Stimulated activated CD8-positive, alpha-beta memory T cell treated with anti-CD3 and anti-CD28 coated beads, Interleukin-4, amount 100 ng/mL, for 4 hours (primary cell): ENCODE measurements at places on chromosomes 13 and 19.

- no peak for DNase-seq
Observed at GRCh38 chr13:98213354-98213753, 36.3 kb upstream of the RNF113B start.

- no peak for DNase-seq
Observed at GRCh38 chr13:56563663-56564062, 577.1 kb upstream of the PRR20A start.

DNA sequence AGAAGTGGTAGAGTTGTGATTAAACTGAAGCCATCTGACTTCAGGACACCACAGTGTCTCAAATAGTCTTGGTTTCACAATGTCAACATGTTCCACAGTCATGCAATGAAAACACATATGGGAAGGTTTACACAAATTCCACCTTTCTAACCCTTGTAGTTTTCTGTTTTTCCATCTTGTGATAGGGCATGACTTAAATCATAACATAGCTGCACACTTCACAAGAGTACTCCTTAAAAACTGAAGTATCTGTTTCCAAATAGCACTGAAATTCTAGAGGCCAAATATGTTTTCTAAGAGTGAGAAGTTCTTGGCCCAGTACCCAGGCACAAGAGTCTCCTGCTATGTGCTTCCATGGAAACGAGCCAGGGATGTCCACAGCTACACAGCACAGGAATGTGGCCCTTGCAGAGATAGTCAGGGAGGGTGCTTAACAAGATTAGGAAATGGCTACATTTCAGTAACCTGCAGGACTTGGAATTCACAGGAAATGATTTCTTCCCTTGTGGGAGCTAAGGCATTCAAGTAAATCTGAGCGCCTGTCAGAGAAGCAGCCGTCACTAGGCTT, 269.1 kb downstream of the NDFIP2 start:
- DNase-seq = no peak

DNA sequence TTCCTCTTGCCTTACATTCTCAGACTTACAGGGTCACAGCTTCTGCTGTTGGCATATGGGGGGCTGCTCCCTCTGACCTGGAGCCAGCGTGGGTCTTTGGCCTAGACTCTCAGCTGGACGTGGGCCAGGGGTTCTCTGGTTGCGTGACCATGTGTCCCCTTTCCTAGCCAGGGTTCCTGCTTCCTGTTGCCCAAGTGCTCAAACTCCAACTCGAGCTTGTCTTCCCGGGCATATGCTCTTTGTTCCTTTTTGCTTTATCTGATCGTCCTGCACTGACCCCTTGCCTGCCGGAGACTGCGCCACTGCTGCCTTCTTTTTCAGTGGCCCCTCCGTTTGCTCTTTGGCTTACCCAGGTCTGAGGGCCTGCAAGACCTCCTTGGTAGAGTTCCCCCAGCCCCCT, 25.3 kb upstream of the GPR183 start:
- DNase-seq = no peak

DNA sequence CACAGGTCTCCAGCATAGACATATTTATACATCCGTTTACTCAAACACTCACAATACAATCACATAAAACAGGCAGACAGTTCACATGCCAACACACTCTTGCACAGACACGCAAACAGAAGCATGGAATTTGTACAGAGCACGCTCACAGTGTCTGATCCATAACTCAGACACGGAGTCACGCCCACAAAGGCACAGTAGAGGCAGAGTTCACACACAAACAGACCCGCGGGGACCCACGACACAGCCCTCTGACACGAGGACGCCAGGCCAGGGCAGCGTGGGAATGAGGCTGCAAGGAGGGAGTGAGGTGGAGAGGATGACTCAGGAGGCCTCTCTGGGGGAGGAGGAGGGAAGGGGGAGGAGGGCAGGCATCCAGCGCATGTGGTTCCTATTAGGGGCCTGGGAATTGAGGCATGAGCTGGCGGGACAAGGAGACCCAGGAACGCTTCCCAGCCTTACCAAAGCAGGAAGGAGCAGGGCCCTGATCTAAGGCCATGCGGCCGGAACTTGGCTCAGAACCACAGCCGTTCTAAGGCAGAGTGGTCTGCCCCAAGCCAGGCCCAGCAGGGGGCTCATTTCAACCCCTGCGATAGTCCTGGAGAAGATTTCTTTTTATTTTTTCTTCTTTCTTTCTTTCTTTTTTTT, 9.1 kb upstream of the OLFM2 start:
- DNase-seq = no peak

DNA sequence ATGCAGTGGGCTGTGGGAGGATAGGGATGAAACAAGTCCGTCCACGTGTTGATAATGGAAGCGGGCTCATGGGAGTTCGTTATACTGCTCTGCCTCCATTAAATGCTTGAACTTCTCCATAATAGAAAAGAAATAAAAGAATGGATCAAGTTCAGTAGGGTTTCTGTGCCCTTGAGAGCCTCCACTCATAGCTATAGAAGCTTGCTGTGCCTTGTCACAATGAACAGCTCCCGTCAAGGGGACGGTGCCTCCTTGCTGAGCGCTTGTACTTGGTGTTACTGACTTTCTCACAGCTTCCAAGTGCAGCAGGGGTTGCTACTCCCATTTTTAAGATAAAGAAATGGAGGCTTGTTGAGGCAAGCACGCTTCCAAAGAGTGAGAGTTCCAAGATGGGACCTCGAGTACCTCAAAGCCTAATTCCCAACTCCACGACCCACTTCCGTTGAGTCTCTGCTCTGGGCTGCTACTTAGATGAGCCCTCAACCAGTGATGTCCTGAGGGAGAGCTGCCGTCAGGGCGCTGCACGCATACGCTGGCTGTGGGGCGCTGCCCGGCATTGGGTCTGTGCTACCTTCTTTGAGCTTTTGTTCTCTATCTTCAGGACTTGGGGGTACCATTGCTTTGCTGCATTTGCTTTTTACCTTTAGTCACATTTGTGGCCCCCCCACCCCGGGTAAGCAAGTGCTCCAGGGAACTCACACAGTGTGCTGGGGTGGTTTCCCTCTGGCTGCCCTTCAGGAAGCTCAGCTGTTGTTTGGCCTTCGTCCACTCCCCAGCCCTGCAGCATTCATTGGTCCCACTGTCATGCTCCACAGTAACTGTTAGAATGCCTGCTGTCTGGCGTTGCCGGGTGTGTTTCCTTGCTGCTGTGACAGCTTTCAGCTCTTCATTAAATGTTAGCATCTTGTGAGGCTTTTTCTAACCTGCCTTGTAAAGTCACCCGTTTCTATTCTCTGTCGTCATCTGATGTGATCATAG, 9.5 kb downstream of the SNRNP70 start:
- DNase-seq = no peak

DNA sequence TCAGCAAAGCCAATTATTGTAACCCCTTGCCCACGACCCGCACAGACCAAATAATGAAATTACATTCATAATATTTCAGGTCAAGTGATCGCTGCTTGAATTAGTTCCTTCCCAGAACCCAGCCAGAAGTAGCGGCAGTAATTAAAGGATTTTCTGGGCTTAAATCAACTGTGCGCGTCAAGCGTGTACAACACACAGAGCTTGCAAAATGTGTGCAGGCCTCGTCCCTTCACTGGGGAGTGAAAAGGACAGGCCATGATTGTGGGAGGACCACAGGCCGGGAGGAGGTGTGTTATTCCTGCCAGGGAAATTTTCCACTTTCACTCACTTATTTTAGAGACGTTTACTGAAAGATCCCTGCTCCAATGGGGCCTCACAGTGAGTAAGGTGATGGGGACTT, 84.9 kb downstream of the CHST8 start:
- no peak for DNase-seq

DNA sequence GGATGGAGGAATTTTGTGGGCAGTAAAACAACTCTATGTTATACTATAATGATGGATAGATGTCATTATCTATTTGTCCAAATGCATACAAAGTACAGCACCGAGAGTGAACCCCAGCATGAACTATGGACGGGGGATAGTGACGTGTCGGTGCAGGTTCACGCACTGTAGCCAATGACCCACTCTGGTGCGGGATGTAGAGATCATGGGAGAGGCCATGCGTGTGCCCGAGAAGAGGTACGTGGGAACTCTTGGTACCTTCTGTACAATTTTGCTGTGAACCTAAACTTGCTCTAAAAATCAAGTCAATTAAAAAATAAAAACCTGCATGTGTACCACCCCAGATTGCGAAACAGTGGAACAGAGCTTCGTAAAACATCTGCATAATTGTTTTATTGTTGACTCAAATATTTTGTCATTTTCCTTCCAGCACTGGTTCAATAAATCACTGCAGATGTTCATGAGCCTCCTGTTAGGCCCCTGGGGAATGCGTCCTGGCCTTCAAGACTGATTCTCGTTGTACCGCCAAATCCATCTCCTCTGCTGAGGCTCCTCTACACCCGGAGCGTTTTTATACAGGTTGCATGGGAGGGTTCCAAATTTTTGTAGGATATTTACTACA, 30.9 kb downstream of the COL4A1 start:
- no peak for DNase-seq

DNA sequence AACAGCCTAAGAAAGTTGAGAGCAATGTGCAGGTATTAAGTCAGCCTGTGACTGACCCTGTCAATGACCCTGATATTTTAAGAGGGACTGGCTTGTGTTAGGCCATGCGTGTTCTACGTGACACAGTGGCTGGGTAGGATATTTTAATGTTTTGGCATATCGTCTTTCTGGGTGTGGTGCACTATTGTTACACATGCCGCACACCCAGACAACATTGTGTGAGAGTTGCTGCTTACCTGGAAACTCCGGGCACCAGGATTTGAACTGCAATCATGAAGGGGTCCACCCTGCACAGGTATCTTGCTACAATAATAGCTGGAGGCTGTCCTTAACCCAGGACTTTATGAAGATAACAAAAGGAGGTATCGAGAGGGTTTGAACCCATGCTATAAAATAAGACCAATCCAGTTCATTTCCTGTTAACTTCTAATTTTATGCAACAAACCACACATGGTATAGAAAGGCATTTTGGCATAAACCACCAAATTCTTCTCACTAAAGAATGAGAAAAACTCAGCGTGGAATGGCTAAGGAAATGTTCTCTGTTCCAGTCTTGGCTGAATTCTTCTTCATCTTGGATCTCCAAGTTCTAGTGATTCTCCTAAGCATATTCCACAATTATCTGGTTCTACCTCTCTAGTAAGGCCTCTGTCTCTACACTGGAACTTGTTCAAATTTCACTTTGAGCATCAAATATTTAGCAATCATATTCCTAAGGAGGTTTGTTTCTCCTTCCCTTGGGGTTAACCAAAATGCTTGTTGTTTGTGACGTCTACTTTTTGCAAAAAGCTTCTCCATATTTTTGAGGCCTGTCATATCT, 38.7 kb upstream of the POMP start:
- no peak for DNase-seq

- no peak for DNase-seq
Observed at GRCh38 chr19:19406878-19407632, 1.6 kb downstream of the GATAD2A start.

DNA sequence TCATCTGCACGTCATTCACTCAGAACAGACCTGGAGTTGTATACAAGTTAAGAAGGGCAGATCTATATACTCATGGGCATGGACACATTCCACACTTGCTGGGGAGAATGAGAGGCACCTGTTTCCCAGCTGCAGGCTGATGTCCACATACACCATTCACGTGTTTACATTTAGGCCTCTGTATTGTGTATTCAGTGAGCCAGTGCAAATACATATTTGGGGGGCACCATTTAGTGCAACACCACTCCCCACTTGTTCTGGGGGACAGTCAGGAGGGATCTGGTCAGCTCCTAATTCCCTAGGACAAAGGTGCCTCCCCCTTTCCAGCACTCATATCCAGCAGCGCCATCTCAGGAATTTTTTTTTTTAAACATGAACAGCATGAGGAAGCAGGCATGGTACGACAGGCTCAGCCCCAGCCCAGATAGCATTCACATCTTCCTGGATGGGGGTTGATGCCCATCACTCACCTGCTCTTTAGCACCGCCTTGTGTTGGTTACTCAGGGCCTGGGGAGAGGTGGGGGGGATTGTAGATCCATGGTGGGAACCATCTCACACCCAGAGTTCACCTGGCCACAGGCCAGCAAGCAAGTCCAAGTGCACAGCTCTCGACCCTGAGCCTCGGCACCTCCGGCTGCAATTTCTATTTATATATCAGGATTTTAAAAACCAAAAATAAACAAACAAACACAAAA, 56.9 kb upstream of the ZNF254 start:
- no peak for DNase-seq

- no peak for DNase-seq
Observed at GRCh38 chr19:47998800-47999199, 4.4 kb downstream of the ELSPBP1 start.

- no peak for DNase-seq
Observed at GRCh38 chr19:58217069-58217481, 11.6 kb upstream of the ZNF544 start.

- DNase-seq = no peak
Observed at GRCh38 chr13:80814541-80814940, 473.6 kb upstream of the SPRY2 start.

- DNase-seq = no peak
Observed at GRCh38 chr13:50449465-50449864, 394.0 kb downstream of the DLEU7 start.

DNA sequence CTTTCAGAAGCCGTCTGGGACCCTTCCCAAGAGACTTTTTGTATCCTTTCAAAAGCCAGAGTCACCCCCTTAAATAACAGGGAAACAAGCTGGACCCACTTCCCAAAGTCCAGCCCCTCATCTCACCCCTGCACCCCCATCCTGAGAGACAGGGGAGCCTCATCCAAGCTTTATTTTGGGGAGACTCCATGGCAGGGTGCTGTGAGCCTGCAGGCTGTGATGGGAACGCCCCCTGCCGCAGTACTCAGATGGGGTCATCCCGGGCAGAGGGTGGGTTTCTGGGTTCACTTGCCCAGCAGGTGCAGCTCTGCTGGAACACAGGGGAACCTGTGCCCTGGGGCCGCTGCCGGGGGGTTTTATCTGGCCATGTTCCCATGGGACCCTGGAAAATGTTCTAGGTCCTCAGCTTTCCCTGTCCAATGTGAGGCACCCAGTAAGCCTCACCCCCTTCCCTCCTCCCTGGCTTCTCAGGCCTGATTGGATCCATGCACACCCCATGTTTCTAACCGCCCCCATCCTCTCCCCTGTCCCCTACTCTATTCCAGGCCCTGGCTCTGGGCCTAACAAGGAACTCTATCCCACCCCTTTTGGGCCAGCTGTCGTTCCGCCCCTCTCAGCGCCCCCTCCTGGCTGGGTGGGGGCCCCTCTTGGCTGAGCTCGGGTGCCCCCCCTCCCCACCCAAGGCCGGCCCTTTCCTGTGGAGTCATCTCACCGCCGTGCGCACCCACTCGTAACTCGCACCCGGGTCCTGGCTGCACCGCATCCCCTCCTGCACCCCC, 1.0 kb downstream of the HIF3A start:
- no peak for DNase-seq

DNA sequence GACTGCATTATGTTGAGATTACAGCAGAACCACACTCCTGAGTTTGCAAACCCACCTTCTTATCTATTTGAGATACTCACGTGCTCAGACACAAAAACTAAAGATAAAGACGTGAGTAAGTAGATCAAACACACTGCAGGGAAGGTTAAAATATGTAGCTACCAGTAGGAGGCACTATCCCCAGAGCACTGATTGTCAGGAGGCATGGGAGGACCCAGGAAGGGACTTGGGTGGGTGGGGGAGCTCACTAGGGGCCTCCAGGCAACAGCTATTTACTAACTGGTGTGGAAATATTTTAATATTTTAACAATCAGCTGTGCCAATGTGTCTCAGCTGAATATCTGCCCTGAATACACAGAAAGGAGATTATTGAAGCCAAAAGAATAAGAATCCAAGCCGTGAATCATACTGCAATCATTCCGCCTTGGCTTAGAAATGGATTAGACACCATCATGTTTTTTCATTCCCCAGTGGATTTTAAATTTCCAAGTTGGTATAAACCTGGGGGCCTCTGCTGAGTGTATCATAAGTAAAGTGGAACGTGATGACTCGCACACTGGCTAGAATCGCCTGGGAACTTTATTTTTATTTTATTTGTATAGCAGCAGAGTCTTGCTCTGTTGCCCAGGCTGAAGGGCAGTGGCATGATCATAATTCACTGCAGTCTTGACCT, 73.2 kb upstream of the CACNA1A start:
- no peak for DNase-seq
